ENCODE measurements at places on chromosomes 12 and 14.

DNA sequence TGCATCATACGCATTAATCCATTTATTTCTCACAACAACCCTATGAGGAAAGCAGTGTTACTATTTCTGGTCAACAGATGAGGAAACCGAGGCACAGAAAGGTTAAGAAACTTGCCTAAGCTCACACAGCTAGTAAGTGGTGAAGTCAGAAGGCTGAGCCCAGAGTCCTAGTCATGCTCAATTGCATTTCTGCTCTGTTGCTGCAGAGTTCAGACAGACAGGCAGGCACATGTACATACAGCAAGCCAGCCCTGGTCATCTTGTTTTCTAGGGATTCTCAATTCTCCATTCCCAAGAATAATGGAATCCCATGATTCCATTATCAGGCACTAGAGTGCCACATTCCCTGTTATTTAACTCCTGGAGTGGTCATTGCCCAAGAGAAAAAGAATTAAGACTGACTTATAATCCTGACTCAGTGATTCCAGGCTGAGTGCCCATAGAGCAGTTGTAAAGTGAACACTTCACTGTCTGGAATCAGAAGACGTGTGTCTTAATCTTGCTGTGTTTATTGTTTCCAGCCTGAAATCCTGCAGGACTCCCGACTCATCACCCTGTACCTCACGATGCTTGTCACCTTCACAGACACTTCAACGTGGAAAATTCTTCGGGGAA lies 10.7 kb downstream of the UBE3B start:
- DNase-seq, result peak; percentile 18

DNA sequence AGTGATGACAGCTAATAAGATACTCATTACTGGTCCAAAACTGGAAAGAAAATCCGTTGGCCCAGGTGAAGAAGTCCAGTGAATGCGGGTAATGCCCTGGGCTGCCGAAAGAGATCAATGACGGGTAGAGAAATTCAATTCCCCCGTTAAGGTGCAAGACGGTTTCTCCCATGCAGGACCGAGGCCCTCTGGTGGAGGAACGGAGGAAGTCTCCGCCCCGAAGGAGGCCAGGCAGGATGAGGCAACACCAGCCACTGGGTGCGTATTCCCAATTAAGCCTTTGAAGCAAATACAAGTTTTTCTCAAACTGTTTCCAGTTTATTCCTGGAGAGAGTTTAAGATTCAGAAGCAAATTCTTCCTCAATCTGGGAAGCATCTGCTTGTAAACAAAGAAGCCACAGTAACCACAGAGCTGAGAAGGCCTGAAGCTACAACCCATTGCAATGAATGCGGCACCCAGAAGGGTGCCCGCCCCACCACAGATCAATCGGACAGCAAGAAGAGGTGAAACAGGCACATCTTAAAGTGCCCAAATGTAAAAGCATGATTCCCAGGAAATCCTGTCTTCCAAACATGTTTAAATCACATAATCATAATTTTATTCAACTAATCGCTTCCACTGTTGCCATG lies 118.5 kb downstream of the TTC7B start:
- DNase-seq, result peak; percentile 78

DNA sequence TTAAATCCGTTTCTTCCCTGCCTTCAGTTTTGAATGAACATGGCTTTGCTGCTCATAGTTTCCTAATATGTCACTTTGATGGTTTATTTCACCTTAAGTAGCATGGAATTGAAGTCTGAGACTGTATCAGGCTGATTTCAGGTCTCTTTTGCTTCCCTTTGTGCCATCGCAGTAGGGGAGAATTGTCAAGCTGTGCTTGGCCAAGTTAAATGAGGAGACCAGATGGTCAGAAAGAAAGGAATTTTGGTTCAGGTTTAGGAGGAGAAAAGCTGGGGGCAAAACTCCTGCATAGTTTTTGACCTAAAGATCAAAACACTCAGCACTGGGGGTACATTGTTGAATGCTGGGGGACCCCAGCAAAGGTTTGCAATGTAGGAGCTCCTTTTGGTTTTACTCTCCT lies 398.4 kb downstream of the NUAK1 start:
- DNase-seq, result no peak

DNA sequence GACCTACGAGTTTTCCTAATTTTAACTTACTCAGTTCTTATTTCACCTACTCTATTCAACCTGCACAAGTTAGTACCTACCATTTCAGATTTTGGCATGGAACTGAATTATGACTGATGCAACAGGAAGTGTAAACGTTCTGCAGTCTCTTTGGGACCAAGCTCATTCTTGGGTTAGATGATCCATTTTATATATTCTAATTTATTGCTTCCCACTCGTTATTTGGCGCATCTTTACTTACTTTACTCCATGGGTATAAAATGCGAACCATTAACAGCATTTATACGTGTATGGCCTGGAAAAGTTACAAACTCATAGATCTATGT lies 1.0 kb upstream of the EML1 start:
- no peak for DNase-seq

- DNase-seq, result no peak
Observed at GRCh38 chr14:61864329-61864898, 102.2 kb downstream of the SNAPC1 start.

GRCh38 chr14:69683971-69684370 lies 72.6 kb downstream of the SUSD6 start:
- no peak for DNase-seq

GRCh38 chr12:101564912-101565311 lies 29.9 kb upstream of the MYBPC1 start:
- DNase-seq, result no peak

DNA sequence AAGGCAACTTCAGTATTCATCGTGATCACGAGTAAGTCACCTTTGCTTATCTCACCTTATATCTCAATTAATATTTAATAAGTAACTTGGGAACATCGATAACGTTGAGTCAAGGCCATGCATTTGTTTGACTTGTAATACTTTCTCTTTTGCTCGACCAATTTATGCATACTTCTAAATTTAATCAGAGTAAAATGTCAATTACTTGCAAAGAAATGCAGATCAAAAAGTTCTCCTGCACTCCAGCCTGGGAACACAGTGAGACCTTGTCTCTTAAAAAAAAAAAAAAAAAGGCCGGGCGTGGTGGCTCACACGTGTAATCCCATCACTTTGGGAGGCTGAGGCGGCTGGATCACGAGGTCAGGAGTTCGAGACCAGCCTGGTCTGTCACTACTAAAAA lies 11.8 kb upstream of the HIP1R start:
- DNase-seq, result no peak

DNA sequence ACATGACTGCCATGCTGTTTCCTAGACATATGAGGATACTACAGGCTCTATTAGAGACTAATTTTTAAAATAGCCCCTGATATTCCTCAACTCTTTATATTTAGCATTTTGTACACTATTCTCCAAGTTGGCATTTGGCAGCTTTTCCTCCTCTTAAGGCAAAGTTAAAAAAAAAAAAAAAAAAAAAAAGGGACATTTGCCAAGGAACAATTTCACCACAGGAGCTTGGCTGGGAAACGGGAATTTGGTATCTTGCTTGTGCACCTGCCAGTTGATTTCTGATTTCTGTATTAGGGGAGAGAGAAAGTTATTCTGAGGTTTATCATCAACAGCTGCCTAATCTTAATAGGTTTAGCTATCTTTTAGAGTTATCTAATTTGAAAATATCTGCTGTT lies 87.2 kb downstream of the CAND1 start:
- DNase-seq, result no peak

GRCh38 chr14:65073605-65074201 lies 28.6 kb downstream of the MAX start:
- no peak for DNase-seq

- no peak for DNase-seq
Observed at GRCh38 chr14:23319746-23320583, 1.3 kb upstream of the PABPN1 start.

- no peak for DNase-seq
Observed at GRCh38 chr12:120909633-120910298, 5.6 kb upstream of the SPPL3 start.

DNA sequence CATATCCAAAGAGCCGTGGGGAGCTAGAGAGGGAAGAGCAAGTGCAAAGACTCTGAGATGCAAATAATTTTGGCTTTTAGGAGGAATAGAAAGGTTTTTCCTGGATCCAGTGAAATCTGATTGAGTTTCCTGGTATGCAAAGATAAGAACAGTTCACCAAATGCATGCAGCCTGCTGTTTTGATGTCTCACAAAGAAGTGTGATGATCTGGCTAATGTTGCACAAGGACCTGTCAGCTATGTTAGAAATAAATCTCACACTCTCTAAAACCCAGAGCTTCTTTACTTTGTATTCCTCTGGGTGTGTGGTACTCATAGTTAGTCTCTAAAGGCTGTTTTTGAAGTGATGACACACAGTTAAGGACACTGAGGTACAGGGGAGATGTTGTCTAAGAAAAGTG lies 321.4 kb downstream of the AACS start:
- DNase-seq, result no peak

- peak; percentile 67 for DNase-seq
Observed at GRCh38 chr12:43893670-43894069, 57.8 kb downstream of the TMEM117 start.

- DNase-seq, result peak; percentile 91
Observed at GRCh38 chr14:30108975-30109700, 181.5 kb upstream of the PRKD1 start.

GRCh38 chr14:89012282-89013097 lies 188.0 kb downstream of the TTC8 start:
- no peak for DNase-seq

DNA sequence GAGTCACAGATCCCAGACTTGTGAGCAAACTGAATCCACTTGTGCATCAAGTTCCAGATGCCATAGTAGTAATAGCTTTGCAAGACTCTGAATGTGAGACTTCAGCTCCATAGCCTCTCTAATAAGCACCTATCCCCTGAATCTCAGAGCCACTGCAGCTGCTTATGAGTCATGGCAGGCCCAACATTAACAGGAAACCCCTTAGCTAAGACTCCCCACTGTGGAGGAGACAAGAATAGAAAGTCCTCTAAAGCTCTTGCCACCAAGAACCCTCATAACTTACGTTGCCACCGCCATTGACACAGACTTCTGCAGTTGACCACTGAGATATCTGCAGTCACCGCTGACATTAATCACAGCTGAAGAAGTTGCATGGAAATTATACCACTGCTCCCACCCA lies 62.9 kb upstream of the PDE3A start:
- DNase-seq, result peak; percentile 57

DNA sequence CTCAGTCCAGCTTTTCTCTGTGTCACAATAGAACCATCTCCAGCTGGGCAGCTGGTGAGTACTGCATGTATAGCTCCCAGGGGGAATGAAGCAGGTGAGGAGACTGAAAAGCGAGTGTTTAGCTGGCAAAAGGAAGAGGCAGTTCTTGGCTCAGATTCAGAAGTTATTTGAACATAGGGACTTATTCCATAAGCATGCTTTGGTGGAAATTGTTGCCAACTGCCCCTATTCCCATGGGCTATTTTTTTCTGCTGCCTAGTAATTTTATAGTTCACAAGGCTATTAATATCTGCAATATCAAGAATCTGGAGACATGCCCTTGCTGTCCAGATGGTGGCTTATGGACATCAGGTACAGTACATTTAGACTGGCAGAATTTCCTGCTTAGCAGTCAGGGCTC lies 1112.7 kb downstream of the LRFN5 start:
- DNase-seq, result no peak

DNA sequence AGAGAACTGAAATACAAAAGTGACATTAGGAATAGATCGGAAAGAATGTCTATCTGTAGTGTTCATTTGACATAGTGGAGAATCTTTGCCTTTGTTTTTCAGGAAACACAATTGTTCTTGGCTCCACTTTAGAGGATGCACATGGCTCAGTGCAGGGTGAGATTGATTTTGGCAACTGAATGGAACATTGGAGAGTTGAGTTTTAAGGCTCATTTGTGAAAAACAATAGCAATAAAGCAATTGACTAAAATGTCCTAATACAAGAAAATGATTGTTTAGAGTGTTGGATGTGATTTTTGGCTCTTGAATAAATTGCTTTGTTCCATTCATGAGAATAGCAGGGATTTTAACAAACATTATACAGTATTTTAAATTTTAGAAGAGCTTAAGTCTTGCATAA lies 116.4 kb downstream of the SLC38A1 start:
- DNase-seq, result no peak

GRCh38 chr14:103139132-103140025 lies 16.1 kb downstream of the TNFAIP2 start:
- no peak for DNase-seq

GRCh38 chr12:81639196-81639595 lies 120.0 kb downstream of the PPFIA2 start:
- peak; percentile 36 for DNase-seq

DNA sequence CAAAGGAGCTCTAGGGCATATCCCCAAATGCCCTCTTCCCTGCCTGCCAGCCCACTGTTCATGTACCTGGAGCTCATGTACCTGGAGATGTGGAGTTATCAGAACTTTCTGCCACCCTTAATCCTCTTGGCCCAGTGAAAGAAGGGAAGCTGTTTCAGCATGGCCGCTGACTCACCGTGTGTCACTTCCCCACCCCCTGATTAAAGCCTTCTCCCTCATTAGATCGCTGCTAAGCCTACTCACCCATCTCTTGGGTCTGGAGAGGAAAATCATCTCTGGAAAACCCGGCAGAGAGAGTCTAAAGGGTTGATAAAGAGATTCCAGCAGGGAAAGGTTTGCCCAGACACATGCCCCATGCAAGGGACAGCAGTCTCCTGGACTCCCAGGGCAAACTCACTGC lies 4.5 kb upstream of the LTBP2 start:
- DNase-seq, result peak; percentile 90

GRCh38 chr12:113820842-113821241 lies 145.3 kb downstream of the RBM19 start:
- DNase-seq, result no peak

GRCh38 chr14:21267431-21267845 lies 1.8 kb downstream of the HNRNPC start:
- DNase-seq, result no peak

- DNase-seq, result peak; percentile 87
Observed at GRCh38 chr12:47236109-47236714, 156.5 kb upstream of the AMIGO2 start.

GRCh38 chr14:23284654-23285529 lies 1.0 kb downstream of the HOMEZ start:
- DNase-seq, result peak; percentile 37

DNA sequence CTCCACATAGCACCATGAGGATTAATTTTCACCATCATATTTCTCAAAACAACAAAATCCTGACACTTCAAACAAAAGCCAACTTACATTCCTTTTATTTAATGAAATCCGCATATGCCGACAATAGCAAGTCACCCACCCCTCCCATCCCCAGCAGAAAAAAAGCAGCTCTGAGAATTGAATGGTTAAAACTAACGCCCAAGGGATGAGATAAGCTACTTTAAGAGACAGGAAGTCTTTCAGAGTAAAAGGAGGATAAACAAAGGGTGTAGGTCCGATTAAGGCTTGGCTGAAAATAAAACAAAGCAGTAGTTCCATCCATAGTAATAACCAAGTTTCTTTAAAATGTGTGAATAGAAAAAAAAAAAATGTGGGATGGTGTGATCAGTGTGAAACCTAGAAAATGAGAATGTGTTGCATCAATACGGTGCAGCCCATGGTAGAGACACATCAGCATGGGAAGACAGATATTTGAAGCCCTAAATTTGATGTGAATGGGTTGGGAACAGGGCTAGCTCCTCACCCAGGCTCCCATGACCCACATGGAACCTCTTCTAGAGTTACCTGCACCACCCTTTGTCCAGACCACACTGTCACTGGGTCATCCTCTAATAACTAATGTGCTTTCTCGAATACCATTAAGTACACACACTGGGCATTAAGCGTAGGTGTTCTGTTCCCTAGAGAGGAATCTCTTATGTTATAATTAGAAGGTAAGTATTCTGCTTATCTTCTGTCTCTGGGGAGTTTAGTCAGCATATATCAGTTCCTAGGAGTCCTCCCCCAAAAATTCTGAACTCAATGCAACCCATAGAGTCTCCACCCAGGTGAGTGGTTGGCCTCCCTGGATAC lies 31.7 kb downstream of the RTRAF start:
- peak; percentile 61 for DNase-seq

All from iris pigment epithelial cell (primary cell).